Temporal lobe (tissue), 4 donors: ENCODE measurements at places on chromosomes 5 and 9. TPM values are rescaled to one million over a fixed set of nuclear protein-coding genes. Genes with fewer than 3 reads are reported as not detected.

The PTGDS gene
- total RNA-seq = 103 TPM

The HNRNPH1 gene
- total RNA-seq = 448 TPM

The PDZD2 gene
- total RNA-seq = 39.1 TPM

The LRRTM2 gene
- 118 TPM for total RNA-seq

The TSSK1B gene
- total RNA-seq = not detected

The F12 gene
- 2.7 TPM for total RNA-seq

The GCNT1 gene
- total RNA-seq = 5.9 TPM

The APC gene
- 320 TPM for total RNA-seq

The COL5A1 gene
- total RNA-seq = 4.9 TPM

The ABO gene
- total RNA-seq = not detected

The ZBTB26 gene
- 12.5 TPM for total RNA-seq

The ACTBL2 gene
- total RNA-seq = not detected

The FOXD1 gene
- total RNA-seq = 0.98 TPM

The SPATA31D4 gene
- total RNA-seq = not detected

The RALGPS1 gene
- 81.4 TPM for total RNA-seq

The NEUROG1 gene
- total RNA-seq = 0.49 TPM

The PTGR1 gene
- 10.6 TPM for total RNA-seq

The STK32A gene
- total RNA-seq = 2.7 TPM

The GMCL2 gene
- total RNA-seq = not detected

The SPATA31A3 gene
- total RNA-seq = not detected

The TAF11L10 gene
- not detected for total RNA-seq

The GGTA1 gene
- total RNA-seq = 1.7 TPM

The IL3 gene
- total RNA-seq = not detected

The DNAJA1 gene
- total RNA-seq = 232 TPM

The SV2C gene
- 1.5 TPM for total RNA-seq

The AGXT2 gene
- total RNA-seq = not detected

The LOX gene
- total RNA-seq = 5.9 TPM

The CHSY3 gene
- total RNA-seq = 14.8 TPM

The TRIP13 gene
- 4.9 TPM for total RNA-seq

The SPINK4 gene
- total RNA-seq = not detected

The PCDHB4 gene
- total RNA-seq = 5.2 TPM

The SLC6A7 gene
- total RNA-seq = 1.5 TPM

The LRRC19 gene
- under 0.01 TPM for total RNA-seq

The MZB1 gene
- not detected for total RNA-seq

The CAMK2A gene
- 6.6 TPM for total RNA-seq

The ZNF883 gene
- 29.0 TPM for total RNA-seq

The INSL4 gene
- not detected for total RNA-seq

The ACOT12 gene
- 0.98 TPM for total RNA-seq

The MAP1B gene
- total RNA-seq = 786 TPM

The PRSS3 gene
- 0.25 TPM for total RNA-seq

The RANBP17 gene
- total RNA-seq = 72.0 TPM

The ENTPD2 gene
- 0.25 TPM for total RNA-seq

The RANBP3L gene
- 9.6 TPM for total RNA-seq

The ADAMTS6 gene
- total RNA-seq = 8.6 TPM

The AMBP gene
- not detected for total RNA-seq

The SLC27A6 gene
- 0.74 TPM for total RNA-seq

The IL17B gene
- not detected for total RNA-seq

The GARIN3 gene
- not detected for total RNA-seq

The GDA gene
- total RNA-seq = 22.6 TPM

The HAVCR2 gene
- total RNA-seq = 3.9 TPM

The FOXD4 gene
- 0.74 TPM for total RNA-seq

The LCN15 gene
- total RNA-seq = not detected

The PCDHB7 gene
- 8.9 TPM for total RNA-seq

The FOXE1 gene
- not detected for total RNA-seq

The CER1 gene
- not detected for total RNA-seq

The GLRA1 gene
- total RNA-seq = not detected
